Activated CD4-positive, alpha-beta T cell treated with anti-CD3 and anti-CD28 coated beads, Interleukin-2, amount 50 U/mL, for 1 hour (primary cell): ENCODE measurements at places on chromosomes 5 and 9.

- DNase-seq: no peak
Measured at GRCh38 chr9:110266795-110267194, 10.5 kb upstream of the TXN start.

DNA sequence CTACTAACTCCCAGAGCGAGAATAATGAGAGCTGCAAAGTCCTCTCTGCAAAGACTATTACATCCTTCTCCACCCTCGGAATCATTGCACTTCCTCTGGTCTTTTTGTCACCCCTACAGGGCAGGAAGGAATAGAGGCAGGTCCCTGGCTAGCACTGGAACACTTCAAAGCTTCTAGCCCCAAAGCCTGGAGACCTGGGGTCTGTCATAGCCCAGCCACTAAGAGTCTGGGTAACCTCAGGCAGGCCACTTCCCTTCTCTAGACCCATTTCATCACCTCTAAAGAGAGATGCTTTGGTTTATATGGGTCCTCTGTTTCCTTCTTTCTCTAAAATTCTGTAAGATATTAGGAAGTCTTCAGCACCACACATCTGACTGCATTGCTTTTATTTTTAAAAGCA, 6.7 kb downstream of the ADRB2 start:
- no peak for DNase-seq

GRCh38 chr5:122179701-122180100, 50.4 kb downstream of the ZNF474 start:
- no peak for DNase-seq

- DNase-seq: no peak
Measured at GRCh38 chr9:2180154-2180553, 165.0 kb downstream of the SMARCA2 start.

DNA sequence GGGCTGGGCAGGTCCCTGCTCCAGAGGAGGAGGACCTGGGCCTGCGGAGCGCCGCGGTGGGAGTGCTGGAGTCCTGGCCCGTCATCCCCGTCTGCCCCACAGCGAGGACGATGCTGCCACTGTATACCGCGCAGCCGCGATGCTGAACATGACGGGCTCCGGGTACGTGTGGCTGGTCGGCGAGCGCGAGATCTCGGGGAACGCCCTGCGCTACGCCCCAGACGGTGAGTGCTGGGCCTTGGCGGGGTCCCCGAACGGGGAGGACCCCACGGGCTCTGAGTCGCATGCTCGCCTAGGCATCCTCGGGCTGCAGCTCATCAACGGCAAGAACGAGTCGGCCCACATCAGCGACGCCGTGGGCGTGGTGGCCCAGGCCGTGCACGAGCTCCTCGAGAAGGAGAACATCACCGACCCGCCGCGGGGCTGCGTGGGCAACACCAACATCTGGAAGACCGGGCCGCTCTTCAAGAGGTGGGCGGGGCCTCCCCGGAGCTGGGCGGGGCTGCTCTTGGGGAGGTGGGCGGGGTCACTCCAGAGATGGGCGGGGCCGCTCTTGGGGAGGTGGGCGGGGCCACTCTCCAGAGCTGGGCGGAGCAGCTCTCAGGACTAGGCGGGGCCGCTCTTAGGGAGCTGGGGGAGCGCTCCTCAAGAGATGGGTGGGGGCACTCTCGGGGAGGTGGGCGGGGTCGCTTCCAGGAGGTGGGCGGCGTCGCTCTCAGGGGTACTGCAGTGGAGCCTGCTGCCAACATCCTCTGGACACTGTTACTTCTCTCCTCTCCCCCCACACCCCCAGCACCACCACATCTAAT, 13.1 kb downstream of the LRRC26 start:
- DNase-seq: peak; percentile 57

DNA sequence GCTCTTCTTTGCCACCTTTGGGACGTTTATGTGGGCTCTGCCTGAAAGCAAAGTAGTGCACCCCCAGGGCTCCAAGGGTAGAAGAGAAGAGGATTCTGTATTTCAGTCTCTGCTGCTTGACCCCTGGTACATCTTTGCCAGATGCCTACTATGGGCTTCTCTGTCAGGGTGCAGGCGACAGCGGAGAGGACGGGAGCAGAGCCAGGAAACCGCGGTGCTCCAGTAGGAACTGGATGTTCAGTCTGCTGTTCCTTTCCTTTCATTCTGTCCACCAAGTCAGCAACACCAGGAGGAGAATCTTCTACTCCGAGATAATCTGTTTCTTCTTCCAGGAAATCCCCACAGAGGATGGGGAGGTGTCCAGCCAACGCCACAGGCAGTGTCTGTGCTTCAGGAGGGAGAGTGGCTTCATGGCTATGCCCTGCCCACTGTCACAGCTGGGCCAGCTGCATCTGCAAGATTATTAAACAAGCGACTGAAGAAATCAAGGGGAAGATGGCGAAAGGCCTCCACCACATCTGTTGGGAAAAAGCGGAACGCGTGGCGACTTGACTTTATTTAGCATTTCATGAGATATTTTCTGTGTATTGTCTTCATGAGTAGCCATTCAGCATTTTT, 398.3 kb downstream of the IRX1 start:
- DNase-seq: no peak

DNA sequence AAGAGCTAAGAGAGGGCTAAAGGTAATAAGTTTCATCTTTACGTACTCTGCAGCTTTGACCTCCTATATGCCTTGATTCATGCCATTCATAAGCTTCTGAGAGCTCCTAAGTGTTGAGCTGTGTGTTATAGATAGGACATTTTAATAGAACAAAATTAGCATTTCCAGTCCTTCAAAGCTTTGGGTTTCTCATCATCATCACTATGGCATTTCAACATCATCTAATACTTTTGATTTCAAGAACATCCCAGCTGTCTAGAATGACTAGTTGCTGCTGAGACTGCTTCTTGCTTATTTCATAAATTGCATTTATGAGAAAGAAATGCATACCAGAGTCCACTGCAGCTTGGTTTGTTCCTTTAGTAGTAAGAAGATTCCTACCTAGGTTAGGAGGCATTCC, 201.7 kb downstream of the SGCD start:
- no peak for DNase-seq

DNA sequence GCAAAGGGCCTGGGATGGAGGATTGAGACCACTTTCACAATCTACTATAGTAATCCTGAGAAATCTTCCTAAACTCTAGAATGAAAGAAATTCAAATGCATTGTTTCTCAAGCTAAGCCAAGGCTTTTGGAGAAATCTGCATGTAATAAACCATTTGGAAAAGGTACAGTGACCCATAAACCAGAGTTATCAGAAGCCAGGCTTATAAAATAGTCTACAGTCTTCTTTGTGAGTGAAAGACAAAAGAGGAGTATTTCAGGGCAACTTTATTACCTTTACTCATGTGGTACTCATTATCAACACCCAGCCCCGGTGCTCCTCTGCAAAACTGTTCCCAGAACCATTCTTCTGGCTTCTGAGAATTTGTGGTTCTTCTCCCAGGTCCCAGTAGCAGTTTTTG, 87.0 kb downstream of the GALNT10 start:
- no peak for DNase-seq

DNA sequence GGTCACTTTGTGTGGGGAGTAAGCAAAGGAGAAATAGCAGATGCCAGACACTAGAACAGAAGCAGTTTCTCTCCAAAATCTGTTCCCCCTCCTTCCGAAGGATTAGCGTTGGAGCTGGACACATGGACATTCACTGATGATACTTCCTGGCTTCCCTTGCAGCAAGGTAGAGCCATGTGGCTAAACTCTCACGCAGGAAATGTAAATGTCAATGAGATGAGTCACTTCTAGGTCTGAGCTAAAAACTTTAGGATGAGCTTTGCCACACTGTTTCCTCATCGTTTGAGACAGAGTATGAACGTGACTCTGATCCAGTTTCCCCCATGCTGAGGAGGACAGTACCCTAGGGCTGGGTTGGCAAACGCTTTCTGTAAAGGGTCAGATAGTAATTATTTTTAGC, 5.1 kb downstream of the BHMT2 start:
- DNase-seq: no peak

DNA sequence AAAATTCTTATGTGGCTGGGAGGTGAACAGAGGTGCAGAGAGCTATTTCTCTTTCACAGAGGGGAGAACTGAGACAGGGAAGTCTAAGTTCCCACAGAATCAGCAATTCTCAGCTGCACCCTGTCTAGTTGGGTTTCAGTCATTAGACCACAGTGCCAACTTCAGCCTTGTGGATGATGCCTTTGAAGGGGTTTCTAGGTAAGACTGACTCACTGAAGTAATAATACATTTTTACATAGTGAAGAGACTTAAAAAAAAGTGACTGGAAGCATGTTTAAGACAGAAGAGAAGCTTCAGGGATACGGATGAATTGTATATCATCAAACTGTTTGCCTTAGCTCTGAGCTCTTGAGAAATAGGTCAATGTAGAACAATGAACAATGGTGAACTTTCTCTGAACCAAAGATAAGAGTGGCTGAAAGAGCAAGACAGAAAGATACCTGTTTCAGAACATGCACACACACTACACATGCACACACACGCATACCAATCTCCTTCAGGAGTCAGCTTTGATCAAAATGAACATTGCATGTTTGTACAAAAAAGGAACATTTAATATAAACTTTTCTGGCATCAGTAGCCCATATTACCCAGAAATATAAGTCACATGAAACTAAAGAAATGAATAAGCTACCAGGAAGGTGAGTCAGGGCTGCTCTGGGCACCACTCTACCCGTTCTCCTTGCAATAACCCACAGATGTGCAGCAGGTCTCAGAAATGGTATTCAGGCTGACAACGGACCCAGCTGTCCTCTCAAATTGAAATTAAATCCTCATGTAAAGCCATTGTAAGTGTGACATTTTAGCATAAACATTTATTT, 12.6 kb upstream of the FYB1 start:
- DNase-seq: no peak

DNA sequence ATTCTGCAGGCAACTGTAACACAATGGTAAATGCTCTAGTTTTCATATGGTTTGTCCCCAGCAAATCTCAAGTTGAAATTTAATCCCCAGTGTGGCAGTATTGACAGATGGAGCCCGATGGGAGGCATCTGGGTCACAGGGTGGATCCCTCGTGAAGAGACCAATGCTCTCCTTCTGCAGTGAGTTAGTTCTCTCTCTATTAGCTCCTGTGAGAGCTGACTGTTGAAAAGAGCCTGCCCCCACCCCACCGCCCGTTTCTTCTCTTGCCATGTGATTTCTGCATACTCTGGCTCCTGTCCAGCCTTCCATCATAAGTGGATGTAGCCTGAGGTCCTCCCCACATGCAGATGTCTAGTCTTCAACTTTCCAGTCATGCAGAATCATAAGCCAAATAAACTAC, 27.0 kb downstream of the IARS1 start:
- DNase-seq: no peak

GRCh38 chr5:41885286-41885685, 15.1 kb upstream of the OXCT1 start:
- no peak for DNase-seq

- no peak for DNase-seq
Measured at GRCh38 chr5:173645437-173645807, 29.0 kb upstream of the BOD1 start.

DNA sequence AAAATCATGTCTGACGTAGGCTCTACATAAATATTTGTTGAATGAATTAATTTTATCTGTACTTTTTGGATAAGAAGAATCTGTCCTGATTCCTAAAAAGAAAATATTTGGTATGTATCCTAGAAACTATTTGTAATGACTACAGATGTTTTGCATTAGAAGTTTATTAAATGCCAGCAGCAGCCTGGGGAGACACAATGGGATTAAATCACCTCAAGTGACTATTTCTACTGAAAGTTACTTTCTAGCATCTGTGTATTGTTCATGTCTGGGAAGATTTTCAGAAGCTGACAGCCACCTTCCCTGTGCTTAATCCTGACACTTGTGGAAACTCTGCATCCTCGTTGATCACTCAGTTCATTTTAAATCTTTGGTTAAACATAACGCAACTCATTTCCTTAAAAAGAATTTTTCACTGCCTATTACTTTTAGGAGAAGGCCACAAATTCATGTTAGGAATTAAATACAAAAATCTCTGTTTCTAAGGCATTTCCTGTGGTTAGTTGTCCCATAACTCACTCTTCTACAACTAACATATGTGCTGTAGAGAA, 209.3 kb upstream of the PPP1R2B start:
- no peak for DNase-seq

- DNase-seq: no peak
Measured at GRCh38 chr5:78660401-78660800, 11.8 kb upstream of the LHFPL2 start.

DNA sequence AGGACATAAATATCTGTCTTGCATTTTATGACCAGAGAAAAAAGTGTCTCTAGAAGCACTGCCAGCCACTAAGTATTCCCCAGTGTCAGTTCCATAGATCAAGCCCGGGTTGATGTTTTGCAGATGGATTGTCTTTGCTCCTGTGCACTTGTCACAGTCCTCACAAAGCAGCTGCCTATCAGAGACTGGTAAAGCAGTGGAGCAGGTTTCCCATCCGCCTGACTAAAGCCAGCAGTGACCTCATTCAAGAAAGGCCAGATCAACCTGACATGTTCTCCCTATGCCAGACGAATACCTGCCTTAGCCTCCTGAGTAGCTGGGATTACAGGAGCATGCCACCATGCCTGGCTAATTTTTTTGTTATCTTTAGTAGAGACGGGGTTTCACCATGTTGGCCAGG, 26.8 kb upstream of the GARNL3 start:
- no peak for DNase-seq

DNA sequence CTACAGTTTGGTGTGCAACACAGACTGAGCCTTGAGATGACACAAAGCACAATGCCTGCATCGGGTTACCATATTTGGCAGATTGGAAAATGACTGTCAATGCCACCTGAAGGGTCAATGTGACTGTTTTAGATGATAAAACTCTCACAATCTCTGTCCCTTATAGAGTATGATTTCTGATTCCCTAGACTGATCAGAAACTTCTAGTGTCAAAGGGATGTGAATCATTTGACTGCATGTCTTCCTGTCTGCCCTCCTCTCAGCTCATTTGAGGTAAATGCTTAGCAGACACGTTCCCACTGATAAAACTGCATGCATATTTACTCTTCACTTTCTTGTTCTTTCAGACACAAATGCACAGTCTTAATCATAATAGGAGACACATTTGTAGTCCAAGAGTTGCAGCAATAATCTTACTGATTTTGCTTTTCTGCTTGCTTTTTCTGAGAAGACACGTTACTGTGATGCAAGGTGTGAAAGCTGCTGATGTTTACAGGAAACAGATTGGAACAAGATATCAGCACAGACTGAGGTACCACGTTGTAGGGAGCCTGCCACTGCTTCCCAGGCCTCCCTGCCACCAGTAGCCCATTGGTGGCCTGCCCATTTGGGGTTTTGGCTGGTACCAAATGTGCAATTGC, 77.8 kb downstream of the GCNT4 start:
- no peak for DNase-seq
